ENCODE measurements at places on chromosomes 3 and 15.

- DNase-seq = no peak
Observed at GRCh38 chr15:86139828-86140227, 60.2 kb downstream of the AGBL1 start.

DNA sequence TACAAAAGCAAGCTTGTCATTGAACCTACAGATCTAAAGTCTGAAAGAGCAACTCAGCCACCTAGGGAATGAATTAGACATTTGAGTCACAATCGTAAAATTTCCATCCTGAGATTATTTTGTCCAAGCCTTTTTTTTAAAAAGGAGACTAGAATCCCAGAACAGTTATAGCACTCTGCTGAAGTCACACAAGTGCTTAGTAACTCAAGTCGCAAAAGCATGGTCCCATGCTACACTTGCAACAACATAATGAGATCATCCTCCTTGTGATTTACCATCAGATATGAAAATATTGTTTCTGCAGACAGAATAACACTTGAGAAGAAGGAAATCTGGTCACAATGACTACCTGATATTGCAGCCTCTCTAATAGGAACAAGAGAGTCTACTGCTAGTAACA is 106.7 kb downstream of the ZIC4 start:
- no peak for DNase-seq

- no peak for DNase-seq
Observed at GRCh38 chr3:21654241-21654640, 96.8 kb downstream of the ZNF385D start.

GRCh38 chr15:74293021-74293810 is 57.1 kb downstream of the CCDC33 start:
- DNase-seq = no peak

GRCh38 chr3:196127308-196128040 is 45.6 kb upstream of the TFRC start:
- DNase-seq = no peak

- no peak for DNase-seq
Observed at GRCh38 chr3:18393906-18394305, 31.2 kb downstream of the SATB1 start.
